Fibroblast of the aortic adventitia (primary cell): ENCODE measurements at places on chromosomes 16 and 17.

DNA sequence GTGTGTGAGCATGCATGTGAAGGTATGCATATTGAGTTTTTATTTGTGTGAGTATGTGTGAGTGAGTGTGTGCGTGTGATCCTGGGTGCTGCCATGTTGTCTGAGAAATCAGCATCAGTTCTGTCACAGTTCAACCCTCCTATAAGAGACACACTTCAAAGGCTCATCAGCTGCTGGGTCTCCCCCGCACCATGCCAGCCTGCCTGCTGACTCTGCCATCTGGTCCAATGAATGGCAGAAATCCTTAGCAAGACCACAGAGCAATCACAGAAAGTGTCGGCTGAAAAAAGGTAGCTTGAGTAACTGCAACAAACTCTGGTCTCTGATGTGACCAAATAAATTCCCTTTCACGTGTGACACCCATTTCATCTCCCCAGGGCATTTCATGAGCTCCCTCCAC, 381.8 kb upstream of the MAF start:
- DNase-seq, result no peak

GRCh38 chr17:27993161-27993695, 49.2 kb upstream of the NLK start:
- no peak for DNase-seq

GRCh38 chr16:68715471-68715870, 21.6 kb upstream of the CDH1 start:
- no peak for DNase-seq

DNA sequence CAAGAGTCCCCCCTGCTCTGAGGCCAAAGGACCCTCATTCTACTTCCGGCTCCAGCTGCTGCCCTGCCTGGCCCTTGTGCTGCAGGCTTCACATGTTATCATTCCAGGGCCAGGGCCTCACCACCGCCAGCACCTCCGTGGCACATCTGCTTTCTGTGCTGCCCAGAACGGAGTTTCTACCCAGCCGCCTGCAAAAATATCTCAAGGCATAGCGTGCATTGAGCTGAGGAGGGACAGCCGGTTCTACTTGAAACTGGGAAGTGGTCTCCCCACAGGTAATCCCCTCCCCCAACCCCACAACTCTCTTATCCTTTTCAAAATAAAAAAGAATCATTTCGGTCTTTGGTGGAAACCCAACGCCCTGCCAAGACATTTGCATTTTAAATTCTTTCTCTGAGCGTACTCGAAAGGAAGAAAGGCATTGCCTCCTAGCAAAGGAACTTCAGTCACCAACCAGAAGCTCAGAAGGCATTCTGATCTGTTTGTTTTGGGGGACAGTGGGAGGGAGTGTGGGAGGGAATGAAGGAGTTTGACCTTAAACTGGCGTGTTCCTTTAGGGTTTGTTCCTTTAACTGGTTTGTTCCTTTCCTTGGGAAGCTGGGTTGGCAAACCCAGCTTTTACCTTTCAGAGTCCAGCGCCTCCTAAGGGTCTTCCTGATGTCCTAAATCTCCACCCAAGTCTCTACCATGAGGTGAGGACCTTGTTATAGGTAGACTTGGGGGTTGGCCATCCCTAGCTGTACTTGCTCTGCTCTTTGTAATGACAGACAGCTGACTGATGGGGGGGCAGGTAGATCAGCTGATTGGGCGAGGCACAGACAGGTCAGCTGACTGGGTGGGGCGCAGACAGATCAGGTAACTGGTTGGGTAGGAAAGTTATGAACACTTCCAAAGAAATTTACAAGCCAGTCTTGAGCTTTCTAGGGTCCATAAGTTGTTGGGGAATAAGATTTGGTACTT, 33.4 kb upstream of the PIK3R6 start:
- DNase-seq, result no peak

GRCh38 chr16:19563377-19563776, 7.9 kb downstream of the VPS35L start:
- no peak for DNase-seq

- no peak for DNase-seq
These were observed 8.1 kb downstream of the AMZ2 start for GRCh38 chr17:68255731-68256538.

DNA sequence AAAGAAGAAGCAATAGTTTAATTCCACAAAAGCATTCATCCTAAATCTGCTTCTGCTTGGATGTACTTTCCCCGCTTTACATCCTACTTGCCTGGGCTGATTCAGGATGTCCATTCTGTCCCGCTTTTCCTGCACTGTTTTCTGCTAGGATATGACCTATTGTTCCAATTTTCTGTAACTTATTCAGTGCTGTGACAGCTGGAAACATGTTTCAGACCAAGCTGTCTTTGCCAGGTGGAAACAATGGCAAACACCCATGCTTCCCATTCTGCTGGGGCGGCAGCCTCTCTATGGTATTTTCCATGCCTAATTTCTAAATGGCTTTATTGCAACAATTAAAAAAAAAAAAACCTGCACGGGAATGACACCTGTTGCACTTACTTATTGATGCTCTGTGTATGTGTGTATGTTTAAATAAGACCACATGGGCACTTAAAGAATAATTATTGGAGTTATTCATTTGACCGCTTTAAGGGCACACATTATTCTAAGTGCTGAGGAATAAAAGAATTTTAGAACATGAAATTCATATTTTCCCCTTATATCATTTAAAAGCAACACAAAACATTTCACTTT, 21.0 kb downstream of the COQ7 start:
- no peak for DNase-seq

DNA sequence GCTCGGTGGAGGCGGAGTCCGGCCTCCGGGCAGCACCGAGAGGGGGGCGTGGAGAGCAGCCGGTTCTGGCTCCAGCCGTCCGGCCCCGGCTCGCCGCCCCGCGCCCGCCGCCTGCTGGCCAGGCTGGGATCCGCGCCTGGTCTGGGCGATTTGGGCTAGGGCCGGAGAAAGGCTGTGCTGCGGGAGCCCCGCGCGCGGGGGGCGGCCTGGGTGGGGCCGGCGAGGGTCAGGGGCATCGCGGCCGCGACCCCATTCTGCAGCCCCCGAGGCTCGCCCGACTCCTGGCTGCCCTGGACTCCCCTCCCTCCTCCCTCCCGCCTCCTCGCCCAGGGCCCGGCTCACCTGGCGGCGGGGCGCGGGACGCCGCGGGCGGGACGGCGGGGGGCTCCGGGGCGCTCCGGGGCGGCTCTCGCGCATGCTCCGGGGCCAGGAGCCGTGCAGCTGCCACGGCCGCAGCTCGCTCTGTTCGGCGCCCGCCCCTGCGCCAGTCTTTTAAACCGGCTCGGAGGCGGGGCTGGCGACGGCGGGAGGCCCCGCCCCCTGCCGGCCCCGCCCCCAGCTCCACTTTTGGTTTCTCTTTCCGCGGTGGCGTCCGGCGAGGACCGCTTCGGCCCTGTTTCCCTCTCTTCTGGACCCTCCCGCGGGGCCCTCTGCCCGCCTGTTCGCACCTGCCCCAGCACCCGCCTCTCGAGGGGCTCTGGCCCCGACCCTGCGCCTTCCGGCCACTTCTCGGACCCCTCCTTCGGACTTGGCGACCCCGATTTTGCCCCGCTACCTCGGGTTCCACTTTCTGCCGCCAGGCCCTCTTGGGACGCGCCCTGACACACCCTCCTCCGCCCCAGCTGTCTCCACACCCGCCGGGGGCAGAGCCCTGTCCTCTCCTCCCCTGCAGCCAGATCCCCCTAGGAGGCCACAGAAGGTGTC, at the start of gene SOCS1:
SOCS1 (minus strand) TSS at position 468 of the 924 bp plus-strand sequence. CDS start 726 bp downstream, outside the sequence.
- peak; percentile 82 for DNase-seq

DNA sequence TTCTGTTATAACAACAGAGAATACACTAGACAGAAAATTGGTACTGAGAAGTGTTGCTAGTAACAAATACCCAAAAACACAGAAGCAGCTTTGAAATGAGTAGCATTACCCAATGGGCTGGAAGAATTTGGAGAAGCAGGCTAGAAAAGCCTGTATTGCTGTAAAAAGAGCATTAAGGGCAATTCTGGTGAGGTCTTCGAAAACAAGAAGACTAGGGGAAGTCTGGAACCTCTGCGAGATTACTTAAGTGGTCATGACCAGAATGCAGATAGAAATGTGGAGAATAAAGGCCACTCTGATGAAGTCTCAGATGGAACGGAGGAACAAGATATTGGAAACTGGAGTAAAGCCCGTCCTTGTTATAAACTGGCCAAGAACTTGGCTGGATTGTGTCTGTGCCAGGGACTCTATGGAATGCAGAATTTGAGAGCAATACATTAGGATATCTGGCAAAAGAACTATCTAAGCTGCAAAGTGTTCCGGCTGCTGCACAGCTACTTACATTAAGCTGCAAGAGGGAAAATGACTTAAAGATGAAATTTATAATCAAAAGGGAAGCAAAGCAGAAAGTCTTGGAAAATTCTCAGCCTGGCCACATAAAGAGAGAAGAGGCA, 44.9 kb upstream of the PEMT start:
- peak; percentile 41 for DNase-seq

DNA sequence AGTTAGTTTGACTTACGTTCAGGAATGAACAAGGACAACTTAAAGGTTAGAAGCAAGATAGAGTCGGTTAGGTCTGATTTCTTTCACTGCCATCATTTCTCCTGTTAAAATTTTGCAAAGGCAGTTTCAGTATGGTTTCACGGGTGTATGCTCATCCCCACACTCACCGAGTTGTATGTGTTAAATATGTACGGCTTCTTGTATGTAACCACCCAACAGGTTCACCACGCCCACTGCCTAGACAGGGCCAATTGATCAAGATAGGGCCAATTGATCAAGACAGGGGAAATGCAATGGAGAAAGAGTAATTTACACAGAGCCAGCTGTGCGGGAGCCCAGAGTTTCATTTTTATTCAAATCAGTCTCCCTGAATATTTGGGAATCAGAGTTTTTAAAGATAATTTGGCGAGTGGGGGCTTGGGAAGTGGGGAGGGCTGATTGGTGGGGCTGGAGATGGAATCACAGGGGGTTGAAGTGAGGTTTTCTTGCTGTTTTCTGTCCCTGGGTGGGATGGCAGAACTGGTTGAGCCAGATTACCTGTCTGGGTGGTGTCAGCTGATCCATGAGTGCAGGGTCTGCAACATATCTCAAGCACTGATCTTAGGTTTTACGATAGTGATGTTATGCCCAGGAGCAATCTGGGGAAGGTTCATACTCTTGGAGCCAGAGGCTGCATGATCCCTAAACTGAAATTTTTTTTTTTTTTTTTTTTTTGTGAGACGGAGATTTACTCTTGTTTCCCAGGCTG, 62.4 kb upstream of the PLCG2 start:
- DNase-seq, result no peak

DNA sequence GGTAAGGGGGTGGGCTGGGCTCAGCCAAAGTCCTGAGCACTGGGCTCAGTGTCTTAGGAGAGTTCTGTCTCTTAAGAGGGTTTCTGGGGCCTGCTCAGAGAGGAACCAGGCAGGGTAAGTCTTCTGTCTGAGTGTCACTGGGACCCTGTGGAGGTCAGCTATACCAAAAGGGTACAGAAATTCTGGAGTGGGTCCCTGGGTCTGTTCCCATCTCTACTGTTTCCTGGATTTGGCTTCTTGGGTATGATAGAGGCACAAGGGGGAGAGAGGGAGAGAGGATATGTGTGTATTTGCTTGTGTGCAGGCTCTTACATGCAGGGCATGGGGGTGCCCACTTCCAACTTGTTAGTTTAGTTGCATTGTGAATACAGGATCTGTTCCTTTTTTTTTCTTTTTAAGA, 1.6 kb downstream of the E2F4 start:
- no peak for DNase-seq

- no peak for DNase-seq
These were observed 8.5 kb upstream of the YPEL3 start for GRCh38 chr16:30104492-30104891.
